Hematopoietic multipotent progenitor cell treated with erythropoietin and hydrocortisone succinate and interleukin-3 and kit ligand, for 8 days (in vitro differentiated cells): ENCODE measurements at places on chromosomes 2 and 18.
A peak's percentile ranks its signal among the peaks of the same experiment; 100 is the strongest.

GRCh38 chr2:219576505-219577388 is 4.6 kb downstream of the INHA start:
- DNase-seq, result no peak

DNA sequence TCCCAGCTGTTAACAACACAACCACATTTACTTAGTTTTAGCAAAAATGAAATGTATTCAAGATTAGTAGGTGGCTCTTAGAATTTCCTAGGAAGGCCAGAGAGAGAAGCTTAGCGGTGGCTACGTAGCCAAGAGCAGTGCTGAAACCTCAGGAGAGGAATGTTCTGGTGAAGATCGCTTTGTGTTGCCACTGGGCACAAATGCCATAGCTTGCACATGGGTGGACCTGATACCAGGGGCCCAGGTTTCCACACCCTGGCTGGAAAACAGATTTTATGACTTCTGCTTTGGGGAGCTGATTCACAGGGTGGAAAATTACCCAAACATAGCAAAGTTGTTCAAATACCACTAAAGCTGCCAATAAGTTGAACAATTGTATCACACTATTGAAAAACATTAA is 43.4 kb downstream of the THUMPD2 start:
- DNase-seq, result no peak

DNA sequence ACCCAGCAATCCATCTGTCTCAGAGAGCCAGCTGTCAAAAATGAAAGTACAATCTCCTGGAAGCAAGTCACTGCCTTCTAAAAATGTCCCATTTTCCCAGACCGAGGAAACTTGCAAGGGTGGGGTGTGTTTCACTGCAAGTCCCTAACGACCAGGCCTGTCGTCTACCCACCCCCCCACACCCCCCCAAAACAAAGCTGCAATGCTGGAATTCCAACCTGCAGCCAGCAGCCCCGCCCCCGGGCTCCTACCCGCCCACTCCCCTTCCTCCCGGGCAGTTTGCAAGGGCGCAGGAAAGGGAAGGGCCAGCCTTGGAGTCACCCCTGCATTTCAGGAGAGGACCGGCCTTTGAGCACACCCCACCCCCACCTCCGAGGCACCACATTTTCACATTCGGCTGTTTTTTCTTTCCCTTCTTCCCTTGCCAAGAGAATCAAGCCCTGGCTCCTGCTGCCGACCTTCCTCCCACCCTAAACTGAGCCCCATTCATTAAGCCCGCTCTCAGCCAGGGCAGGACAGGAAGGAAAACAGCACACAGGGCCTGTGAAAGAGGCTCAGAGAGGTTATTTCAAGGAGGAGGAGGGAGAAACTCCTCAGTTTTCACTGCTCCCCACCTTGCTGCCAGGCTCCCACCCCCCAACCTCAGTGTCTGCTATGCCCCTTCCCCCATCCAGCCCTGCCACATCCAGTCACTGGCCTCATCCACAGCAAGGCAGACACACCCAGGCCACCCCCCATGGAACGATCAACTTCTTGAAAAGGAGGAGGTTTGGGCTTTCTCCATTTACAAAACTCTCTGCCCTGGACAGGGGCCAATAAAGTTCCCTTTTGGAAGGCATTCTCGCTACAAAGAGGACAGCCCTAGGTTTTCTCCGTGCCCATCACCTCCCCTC is 11.3 kb downstream of the SMAD7 start:
- no peak for DNase-seq

- DNase-seq, result peak; percentile 76
Measured at GRCh38 chr2:6863792-6864191, 1.9 kb downstream of the CMPK2 start.

GRCh38 chr2:74747411-74748080 is 86.4 kb upstream of the HK2 start:
- DNase-seq, result no peak

DNA sequence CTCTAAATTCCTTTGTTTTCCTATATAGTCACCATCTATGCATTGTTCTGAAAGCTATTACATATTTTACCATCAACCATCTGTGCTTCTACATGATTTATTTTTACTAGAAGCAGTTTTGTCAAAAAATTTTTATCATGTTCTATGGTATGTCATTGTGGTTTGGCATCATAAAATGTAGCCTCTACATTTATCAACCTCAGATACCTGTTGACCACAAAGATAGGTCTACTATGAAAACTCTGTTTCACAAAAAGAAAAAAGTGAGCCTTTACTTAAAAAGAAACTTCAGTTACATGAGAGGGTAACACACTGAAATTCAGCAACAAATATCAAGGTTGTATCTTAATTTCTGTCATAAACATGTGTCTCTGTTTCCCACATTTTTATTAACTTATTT is 3.7 kb downstream of the BCL2 start:
- DNase-seq, result peak; percentile 36

- peak; percentile 55 for DNase-seq
Measured at GRCh38 chr18:51278045-51278649, 80.7 kb upstream of the MEX3C start.

- peak; percentile 61 for DNase-seq
Measured at GRCh38 chr2:48449073-48449840, 80.7 kb upstream of the STON1 start.

- DNase-seq, result peak; percentile 83
Measured at GRCh38 chr2:69946351-69947324, 14.8 kb downstream of the ASPRV1 start.

DNA sequence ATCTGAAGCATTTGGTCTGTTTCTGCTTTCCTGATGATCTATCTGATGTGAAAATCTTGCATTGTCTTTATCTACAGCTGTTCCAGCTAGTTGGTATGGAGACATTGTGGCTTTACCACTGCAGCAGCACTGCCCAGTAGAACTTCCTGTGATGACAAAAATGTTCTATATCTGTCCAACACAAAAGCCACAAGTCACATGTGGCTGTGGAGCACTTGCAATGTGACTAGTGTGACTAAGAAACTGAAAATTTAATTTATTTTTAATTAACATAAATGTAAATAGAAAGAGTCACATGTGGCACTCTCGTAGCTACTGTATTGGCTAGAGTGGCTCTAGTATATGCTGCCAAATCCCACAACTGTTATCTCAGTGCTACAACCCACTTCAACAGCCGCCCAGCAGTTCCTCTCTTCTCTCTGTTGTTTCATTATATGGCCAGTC is 425.7 kb downstream of the SETBP1 start:
- peak; percentile 80 for DNase-seq

GRCh38 chr2:118032169-118033013 is 18.5 kb upstream of the CCDC93 start:
- peak; percentile 50 for DNase-seq

DNA sequence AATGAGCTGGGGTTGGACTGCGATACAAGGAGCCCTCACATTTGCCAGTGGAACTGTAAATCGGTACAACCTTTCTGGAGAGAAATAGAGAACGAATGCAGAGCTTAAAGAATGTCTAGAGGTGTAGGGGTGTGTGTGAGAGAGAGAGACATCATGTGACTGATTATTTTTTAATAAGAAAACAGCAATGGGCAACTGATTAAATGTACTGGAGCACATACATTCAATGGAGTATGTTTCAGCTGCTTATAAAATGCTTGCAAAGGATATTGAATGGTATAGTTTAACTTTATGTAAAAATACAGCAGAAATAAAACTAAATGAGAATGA is 391 bp upstream of the TMEM17 start:
- DNase-seq, result peak; percentile 75

DNA sequence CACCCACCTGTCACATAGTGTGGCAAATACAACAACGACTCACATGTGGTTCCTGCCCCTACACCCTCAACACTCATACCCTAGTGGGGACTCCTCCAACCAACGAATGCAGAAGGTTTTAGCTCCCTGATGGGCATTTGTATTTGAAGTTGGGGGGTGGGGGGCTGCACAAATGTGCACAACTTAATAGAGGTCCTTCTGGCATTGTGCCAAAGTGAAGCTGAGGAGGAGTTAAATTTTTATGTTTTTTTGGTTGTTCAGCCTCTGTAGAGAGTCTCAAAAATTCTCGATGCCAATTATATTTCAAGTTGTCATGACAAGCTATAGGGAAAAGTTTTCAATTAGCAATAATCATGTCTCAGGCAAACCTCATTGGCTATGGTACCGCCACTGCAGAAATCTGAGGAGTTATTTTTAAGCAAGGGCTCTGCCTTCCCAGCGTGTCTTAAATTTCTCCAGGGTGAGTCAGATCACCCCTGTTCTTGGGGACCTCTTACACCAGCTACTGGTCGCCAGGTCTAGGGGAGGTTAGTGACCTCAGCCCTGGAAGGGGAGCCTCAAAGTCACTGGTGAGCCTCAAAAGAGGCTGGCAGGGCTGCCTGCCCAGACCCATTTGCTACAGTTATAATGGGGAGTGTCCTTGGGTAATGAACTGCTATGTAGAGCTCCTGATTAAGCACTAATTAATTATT is 102.7 kb upstream of the TAF1B start:
- DNase-seq, result no peak

DNA sequence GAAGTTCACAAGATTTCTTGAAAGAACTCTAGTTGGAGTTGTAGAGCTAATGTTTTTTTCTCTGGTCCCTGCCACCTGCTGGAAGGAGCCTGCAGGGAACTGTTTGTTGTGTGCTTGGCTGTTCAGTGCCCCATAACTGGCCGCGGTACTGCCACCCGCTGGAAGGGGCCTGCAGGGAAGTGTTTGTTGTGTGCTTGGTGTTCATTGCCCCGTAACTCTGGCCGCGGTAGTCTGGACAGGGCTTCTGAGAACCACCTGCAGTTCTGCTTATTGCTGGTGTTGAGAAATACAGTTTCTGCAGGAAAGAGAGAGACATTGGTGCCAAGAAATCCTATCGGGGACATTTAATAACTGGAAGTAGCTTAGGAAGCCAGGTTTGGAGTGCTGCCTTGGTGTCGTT is 58.1 kb downstream of the AGAP1 start:
- DNase-seq, result peak; percentile 46

- DNase-seq, result no peak
Measured at GRCh38 chr2:134639265-134639664, 79.5 kb downstream of the TMEM163 start.

DNA sequence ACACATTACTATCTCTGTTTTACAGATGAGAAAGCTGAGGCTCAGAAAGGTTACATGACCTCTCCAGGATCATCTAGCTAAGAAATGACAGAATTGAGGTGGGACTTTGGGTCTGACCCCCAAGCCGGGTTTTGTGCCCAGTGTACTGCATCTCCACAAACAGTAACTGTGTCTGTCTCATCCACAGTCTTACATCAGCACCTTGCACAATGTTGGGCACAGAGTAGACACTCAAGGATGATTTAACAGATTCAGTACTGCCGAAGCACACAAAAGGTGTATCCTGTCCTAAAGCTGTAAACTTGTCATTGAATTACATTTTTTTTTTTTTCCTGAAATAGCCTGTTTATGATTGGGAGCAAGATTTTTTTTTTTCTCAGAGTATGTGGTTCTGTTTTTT is 84.8 kb downstream of the ADCYAP1 start:
- no peak for DNase-seq

DNA sequence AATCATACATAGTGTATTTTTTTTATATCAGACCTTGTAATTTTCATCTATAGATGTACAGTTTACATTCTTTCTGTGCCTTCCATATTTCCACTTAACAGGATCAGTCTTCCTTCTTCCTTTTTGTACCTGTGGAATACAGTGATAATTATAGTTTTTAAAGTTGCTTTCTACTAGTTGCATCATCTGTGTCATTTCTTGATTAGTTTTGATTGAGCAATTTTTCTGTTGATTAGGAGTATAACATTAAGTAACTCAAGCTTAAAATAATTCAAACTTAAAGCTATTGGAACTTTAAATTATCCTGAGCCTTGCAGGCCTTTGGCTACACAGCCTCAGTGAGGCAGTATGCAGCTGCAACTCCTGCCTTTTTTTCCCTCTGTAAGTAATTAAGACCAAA is 57.4 kb downstream of the NEURL3 start:
- DNase-seq, result no peak

- DNase-seq, result no peak
Measured at GRCh38 chr18:35408843-35409261, 31.7 kb upstream of the ZNF396 start.
